ENCODE measurements at places on chromosomes 13 and 19.

DNA sequence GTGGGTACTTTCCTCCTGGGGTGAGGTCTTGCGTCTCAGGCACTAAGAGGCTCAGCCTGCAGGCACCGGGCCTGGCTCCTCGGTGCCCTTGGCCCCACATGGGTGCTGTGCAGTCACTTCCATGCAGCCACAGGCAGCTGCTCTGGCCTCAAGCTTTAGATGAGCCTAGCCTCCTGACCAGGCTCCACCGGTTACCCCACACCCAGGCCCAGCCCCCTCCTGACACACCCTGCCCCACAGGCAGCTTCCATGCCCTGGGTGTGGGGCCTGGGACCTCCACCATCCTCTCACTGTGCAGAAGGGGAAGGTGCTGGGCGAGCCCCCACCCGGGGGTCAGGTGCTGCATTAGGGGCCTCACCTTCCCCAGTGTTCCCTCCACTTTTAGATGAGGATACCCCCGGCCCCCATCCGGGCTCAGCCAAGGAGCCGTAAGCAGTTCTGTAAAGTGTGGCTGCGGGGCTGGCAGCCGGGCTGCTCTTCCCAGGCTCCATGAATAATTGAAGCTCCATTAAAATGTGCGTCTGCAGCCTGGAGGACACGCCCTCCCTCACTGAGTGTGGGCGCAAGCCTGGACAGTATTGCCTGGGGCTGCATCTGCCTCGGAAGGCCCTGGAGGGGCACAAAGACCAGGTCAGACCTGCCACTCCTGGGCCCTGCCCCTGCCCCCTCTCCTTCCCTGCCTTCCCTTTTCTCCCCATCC is 72.5 kb upstream of the KCTD15 start:
- no peak for DNase-seq

DNA sequence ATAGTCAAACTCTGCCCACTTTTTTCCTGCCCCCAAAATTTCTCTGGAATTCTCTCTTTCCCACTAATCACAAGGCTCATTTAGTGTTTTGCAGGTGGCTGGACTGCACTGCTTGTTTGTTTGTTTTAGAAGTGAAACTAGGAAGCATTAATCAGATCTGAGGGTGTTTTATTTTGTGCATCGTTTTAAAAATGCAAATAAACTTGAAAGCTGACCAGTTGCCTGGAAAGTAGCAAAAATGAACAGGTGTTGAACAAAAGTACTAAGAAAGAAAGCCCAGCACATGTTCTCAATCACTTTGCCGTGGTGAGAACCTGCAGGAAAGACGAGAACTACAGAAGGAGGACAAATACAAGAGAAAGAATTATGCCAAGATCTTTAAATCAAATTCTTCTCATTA is 365.5 kb downstream of the PCDH9 start:
- DNase-seq, result no peak

DNA sequence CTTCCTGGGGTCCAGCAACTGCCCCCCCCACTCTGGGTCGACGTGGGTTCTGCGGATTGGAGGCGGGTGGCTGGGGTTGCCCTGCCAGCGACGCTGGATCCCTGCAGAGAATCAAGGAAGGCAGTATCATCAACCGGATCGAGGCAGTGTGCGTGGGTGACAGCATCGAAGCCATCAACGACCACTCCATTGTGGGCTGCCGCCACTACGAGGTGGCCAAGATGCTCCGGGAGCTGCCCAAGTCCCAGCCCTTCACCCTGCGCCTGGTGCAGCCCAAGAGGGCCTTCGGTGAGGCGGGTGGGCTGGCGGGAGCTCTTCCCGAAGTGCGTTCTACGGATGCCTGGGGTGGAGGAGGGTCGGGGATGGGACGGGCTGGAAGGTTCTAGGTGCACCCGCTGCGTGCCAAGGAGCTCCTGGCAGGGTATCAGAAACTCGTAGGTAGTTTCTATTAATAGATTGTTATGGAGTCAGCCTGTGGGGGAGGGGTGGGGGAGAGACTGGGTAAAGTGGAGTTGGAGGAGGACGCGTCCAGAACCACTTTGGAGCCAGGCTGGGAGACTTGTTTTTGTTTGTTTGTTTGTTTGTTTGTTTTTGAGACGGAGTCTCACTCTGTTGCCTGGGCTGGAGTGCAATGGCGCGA is 1.5 kb downstream of the GIPC3 start:
- DNase-seq, result no peak

- DNase-seq, result no peak
These were observed 7.0 kb downstream of the CAB39L start for GRCh38 chr13:49436890-49437289.

- DNase-seq, result no peak
These were observed 2.8 kb downstream of the ADGRL1 start for GRCh38 chr19:14203177-14203576.

GRCh38 chr13:78029901-78030300 is 111.3 kb upstream of the EDNRB start:
- DNase-seq, result no peak

GRCh38 chr19:13783565-13784500 is 9.6 kb downstream of the C19orf53 start:
- no peak for DNase-seq

GRCh38 chr19:1252221-1252820 is 3.9 kb downstream of the MIDN start:
- DNase-seq, result no peak

GRCh38 chr13:40420160-40420740 is 246.2 kb downstream of the FOXO1 start:
- DNase-seq, result no peak

GRCh38 chr19:19459073-19459472 is 53.6 kb downstream of the GATAD2A start:
- no peak for DNase-seq

GRCh38 chr13:70237131-70237530 is 128.9 kb upstream of the KLHL1 start:
- no peak for DNase-seq

DNA sequence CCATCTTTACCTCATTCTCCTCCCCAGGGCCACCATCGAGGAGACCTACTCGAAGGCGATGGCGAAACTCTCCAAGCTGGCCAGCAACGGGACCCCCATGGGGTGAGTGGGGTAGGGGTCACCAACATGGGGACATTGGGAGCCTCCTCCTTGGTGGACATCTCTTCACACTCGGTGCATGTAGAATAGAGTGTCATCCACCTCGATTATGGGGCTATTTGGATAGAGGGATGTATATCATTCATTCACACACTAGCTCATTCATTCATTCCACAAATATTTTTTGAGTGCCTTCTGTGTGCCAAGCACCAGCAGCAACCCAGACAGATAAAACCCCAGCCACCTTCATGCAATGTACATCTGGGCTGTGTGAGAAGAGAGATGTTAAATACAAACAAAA is 13.1 kb downstream of the FCHO1 start:
- no peak for DNase-seq

GRCh38 chr13:107138486-107138885 is 570.5 kb upstream of the ARGLU1 start:
- no peak for DNase-seq
